Endodermal cell (in vitro differentiated cells): ENCODE measurements at places on chromosomes 7 and 10. TPM values are rescaled to one million over a fixed set of nuclear protein-coding genes. Genes with fewer than 3 reads are reported as not detected.

GRCh38 chr7:121328508-121329190 is at the start of gene WNT16:
WNT16 (plus strand) TSS chr7:121329000; CDS start chr7:121329293, 293 bp downstream.
- no peak within 1 kb of the TSS for H3K27ac ChIP-seq
- no peaks in the 10 kb centered on the region for H3K36me3 ChIP-seq
- H3K4me3 ChIP-seq, result peak within 1 kb of the TSS; percentile 83
- DNase-seq, result peak; percentile 89
- peaks cover 51% of the 10 kb centered on the region for H3K27me3 ChIP-seq

GRCh38 chr7:150428671-150429451 is 21.6 kb upstream of the GIMAP8 start:
- H3K4me1 ChIP-seq, result no peaks in the 10 kb centered on the region
- no peaks in the 10 kb centered on the region for H3K27me3 ChIP-seq
- no peaks in the 10 kb centered on the region for H3K36me3 ChIP-seq
- no peak overlapping the region for H3K27ac ChIP-seq

DNA sequence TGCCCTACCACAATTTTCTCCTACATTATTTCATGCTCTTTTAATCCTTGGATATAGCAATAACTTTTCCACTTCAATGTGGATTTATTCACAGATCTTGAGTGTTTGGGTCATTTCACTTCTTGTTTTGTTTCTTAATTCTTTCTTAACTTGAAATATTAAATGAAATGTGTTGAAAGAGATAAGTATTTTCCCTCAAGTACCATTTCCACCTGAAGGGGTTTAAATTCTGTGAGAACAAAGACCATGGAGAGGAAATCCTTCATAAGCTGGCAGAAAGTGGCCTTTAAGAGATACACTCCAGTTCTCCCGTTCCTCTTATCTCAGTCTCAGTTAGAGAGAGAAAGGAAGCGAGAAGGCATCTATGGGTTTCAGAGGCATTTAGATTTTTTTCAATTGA is 14.1 kb upstream of the DLD start:
- no peak overlapping the region for H3K27ac ChIP-seq
- H3K36me3 ChIP-seq, result no peaks in the 10 kb centered on the region
- H3K4me3 ChIP-seq, result no peak overlapping the region
- no peaks in the 10 kb centered on the region for H3K4me1 ChIP-seq
- H3K27me3 ChIP-seq, result no peaks in the 10 kb centered on the region

DNA sequence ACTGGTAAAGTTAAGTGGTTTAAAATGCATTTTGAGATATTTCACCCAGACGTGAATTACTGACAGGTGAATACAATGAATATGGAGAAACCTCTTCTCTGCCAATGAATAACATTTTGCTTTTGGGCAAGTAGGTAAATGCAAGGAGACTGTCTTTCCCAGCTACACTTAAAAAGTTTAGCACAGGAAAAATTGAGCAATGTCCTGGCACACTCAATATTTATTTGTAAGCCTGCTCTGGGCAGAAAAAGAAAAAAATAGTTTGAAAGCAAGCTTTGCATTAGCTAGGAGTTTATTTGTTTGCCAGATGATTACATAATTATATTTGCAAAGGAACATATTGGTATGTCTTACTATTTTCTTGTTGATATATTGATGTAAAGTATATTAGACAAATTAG is 624.2 kb downstream of the ACTR3B start:
- H3K27ac ChIP-seq, result no peak overlapping the region
- H3K4me3 ChIP-seq, result no peak overlapping the region
- H3K4me1 ChIP-seq, result no peaks in the 10 kb centered on the region
- H3K36me3 ChIP-seq, result no peaks in the 10 kb centered on the region
- DNase-seq, result no peak

DNA sequence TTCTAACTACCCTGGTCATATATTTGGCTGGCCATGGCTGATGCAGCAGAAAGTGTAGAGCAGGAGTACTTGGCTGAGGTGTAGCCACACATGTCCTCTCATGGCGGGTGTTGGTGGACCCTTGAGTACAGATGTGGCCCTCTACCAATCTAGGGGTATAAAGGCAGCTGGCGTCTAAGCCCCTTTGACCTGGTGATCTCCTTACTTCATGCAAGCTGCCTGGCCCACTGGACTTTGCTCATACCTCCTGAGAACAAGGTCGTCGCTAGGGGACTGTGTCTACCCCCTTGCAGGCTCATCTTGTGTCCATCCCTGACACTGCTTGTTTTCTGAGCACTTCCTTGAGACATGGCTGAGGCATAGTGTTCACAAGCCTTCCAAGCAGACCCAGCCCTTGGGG is 287.8 kb downstream of the RPS24 start:
- no peak for DNase-seq
- H3K4me3 ChIP-seq, result no peak overlapping the region
- no peaks in the 10 kb centered on the region for H3K4me1 ChIP-seq

DNA sequence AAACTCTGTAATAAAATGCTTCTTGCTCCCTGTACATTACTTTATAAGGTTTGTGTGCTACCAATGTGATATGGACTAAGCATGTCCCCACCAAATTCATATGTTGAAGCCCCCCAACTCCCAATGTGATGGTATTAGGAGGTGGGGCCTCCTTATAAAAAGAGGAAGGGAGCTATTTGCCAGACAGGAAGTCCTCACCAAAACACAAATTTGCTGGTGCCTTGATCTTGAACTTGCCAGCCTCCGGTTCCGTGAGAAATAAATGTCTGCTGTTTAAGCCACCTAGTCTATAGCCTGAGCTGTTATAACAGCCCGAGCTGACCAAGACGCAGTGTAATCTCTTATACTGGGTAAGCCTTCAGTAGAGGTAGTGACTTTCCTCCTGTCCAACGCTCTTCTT is 114.5 kb downstream of the INHBA start:
- H3K36me3 ChIP-seq, result no peaks in the 10 kb centered on the region
- H3K27me3 ChIP-seq, result no peaks in the 10 kb centered on the region
- H3K27ac ChIP-seq, result no peak overlapping the region
- DNase-seq, result no peak

GRCh38 chr7:78427209-78427608 is 628.6 kb downstream of the PHTF2 start:
- H3K36me3 ChIP-seq, result no peaks in the 10 kb centered on the region
- H3K27me3 ChIP-seq, result no peaks in the 10 kb centered on the region
- no peak overlapping the region for H3K4me3 ChIP-seq
- H3K27ac ChIP-seq, result no peak overlapping the region
- H3K4me1 ChIP-seq, result no peaks in the 10 kb centered on the region

DNA sequence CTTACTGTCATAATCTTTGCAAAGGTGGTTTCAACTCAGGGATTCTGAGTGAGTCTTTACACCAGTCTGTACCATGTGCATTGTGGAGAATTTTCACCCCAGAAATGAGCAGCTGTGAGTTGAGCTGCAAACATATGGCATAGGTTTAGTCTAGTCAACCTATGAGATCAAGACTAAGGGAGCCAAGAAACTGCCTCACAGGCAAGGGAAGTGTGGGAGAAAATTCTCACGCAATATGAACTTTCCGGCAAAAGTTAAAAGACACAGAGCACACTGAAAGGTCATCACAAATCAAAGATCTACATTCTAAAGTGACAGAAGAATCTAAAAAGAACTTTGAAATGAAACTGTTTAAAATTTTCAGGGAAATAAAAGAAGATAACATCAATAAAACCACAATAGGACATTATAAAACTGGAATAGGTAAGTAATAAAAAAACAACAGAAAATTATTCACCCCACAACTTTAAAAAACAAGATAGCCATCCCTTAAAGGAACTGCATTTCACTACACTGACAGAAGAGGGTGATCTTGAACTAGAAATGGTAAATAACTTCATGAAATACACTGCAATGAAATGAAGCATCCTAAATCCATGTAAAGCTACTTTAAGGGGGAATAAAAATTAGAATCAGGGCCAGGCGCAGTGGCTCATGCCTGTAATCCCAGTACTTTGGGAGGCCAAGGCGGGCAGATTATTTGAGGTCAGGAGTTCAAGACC is 63.5 kb downstream of the LGI1 start:
- no peaks in the 10 kb centered on the region for H3K36me3 ChIP-seq
- H3K27ac ChIP-seq, result no peak overlapping the region
- H3K27me3 ChIP-seq, result peaks cover 7% of the 10 kb centered on the region
- H3K4me3 ChIP-seq, result no peak overlapping the region
- H3K4me1 ChIP-seq, result no peaks in the 10 kb centered on the region
- no peak for DNase-seq

DNA sequence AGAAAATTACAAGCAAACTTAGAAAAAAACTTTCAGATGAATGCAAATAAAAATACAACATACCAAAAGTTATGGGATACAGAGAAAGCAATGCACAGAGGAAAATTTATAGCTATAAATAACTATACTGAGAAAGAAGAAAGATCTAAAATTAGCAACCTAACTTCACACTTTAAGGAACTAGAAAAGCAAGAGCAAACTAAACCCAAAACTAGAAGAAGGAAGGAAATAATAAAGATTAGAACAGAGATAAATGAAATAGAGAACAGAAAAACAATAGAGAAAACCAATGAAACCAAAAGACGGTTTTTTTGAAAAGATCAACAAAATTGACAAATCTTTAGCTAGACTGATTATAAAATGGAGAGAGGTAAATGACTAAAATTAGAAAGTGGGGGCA is 9.6 kb upstream of the STRA8 start:
- H3K4me3 ChIP-seq, result no peak overlapping the region
- H3K27ac ChIP-seq, result no peak overlapping the region
- H3K36me3 ChIP-seq, result no peaks in the 10 kb centered on the region
- H3K4me1 ChIP-seq, result no peaks in the 10 kb centered on the region

DNA sequence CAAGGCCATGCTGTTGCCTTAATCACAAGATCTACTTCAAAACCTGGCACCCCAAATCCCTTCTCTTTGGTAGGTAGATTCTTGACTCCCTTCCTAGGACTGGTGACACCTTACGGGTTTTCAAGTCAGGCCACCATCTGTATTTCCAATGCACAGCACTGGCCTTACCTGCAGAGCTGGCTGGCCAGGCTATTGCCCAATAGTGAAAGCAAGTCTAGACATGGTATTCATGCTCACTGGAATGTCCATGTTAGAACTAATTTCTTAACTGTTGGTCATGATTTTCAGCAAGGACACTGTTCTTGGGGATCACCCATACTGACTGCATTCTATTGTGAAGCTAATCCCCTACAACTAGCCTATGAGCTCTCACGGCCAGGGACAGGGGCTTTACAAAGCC is 313.1 kb upstream of the RNF32 start:
- H3K4me3 ChIP-seq, result no peak overlapping the region
- H3K4me1 ChIP-seq, result no peaks in the 10 kb centered on the region

GRCh38 chr10:103917302-103918052 is 507 bp downstream of the STN1 start:
- H3K27me3 ChIP-seq, result no peaks in the 10 kb centered on the region
- DNase-seq, result no peak
- peaks cover 15% of the 10 kb centered on the region for H3K36me3 ChIP-seq

Gene PPIF
- 44.1 to 51.0 TPM (median 47.5 TPM) in 3 replicates for total RNA-seq

Gene LRRD1
- total RNA-seq, result not detected in 2 replicates

Gene CYP26C1
- total RNA-seq, result 0.44 to 3.5 TPM (median 0.67 TPM) in 3 replicates

Gene CCDC172
- not detected in 3 replicates for total RNA-seq

Gene ABCF2
- 18.1 to 46.0 TPM (median 43.3 TPM) in 3 replicates for total RNA-seq

Gene ADRB1
- total RNA-seq, result 0.12 TPM in 1 of 3 replicates, not detected in the others

Gene LHFPL3
- total RNA-seq, result not detected in 2 replicates

Gene TEX36
- not detected in 3 replicates for total RNA-seq
